Stimulated activated CD8-positive, alpha-beta memory T cell treated with anti-CD3 and anti-CD28 coated beads, Interleukin-7, amount 100 ng/mL, for 48 hours (primary cell): ENCODE measurements at places on chromosomes 5 and 9.
A peak's percentile ranks its signal among the peaks of the same experiment; 100 is the strongest.

- DNase-seq, result no peak
Observed at GRCh38 chr9:112038017-112038408, 137.1 kb downstream of the SUSD1 start.

DNA sequence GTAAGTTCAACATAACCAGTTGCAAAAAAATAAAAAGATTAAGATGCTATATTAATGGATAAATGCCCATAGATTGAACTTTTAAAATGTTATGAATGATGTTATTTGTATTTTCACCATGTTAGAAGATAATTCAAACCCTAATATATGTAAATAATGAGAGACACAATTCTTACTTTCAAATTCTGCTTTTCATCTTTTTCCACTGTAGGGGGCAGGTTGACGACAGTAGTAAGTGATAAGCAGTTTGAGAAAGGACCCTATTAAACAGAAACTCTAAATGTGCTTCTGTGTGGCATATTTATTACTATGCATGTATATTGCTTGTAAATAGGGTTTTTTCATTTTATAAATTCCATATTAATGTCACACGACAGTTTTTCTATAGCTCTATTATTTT, 591.1 kb downstream of the SEMA5A start:
- no peak for DNase-seq

DNA sequence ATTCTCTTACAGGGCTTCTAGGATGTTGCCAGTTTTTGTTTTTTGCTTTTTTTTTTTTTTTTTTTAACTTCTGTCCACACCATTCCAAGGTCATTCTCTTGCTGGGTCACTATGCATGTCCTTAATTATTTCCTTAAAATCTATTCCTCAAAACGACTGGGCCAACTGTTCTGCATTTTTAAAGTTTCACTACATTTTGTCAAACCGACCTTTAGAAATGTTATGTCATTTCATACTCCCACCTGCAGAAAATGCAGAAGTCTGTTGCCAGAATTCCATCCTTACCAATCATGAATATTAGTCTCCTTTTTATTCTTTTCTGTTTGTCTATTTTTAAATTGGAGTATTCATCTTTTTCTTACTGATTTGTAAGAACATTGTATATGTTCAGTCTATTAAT, 295.5 kb downstream of the ZSWIM6 start:
- no peak for DNase-seq

DNA sequence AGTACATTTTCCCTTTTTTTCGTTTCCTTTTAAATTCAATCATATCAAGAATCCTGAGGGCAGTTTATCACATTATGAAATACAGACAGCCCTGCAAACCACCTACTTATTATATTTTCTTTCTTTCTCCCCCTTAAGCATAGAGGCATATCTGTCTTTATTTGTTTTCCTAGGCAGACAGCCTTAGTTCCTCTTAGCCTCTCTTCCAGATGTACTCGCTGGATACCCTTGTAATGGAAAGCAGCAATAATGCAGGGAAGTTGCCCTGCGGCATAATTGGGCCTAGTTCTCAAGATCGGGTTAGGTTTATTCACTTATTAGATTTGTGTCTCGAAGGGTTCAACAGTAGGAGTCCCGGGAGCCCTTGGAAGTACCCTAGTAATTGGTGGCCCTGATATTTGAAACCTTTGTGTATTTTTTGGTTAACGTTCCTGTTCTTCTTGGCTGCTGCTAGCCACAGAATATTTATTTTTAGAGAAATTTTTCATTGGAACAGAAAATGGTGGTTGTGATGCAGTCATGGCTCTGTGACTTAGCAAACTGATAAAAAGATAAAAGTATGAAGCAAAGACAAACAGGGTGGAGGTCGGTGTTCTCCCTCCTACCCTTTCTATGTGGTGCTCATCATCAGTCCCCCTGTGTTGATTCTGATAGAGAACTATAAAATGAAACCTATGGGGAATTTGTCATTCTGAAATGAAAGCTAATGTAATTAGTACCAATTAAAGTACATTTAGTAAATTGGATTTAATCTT, 6.4 kb downstream of the TLE4 start:
- no peak for DNase-seq

DNA sequence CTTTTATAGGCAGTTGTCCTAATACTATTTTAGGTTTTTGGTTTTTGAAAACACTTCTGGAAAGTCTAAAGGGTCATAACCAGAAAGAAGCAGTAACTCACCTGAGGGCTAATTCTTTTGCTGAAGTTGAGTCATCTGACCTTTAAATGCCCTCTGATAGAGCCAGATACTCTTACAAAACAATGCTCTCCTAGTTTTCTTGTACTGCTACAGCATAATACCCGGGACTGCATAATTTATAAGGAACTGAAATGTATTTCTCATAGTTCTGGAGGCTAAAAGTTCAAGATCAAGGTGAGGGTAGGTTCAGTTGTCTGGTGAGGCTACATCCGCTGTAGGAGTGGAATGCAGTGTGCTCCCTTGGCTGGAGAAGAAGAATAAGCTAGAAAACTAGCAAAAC, 670.3 kb downstream of the TLE4 start:
- no peak for DNase-seq

DNA sequence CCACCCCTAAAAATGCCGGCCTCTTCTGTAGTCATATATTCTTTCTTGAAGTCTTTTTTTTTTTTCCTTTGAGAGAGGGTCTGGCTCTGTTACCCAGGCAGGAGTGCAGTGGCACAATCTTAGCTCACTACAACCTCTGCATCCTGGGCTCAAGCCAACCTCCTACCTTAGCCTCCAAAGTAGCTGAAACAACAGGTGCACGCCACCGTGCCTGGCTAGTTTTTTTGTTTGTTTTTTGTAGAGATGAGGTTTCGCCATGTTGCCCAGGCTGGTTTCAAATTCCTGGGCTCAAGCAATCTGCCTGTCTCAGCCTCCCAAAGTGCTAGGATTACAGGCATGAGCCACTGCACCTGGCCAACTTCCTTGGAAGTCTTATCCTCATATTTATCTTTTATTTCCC, 19.1 kb downstream of the SREK1IP1 start:
- no peak for DNase-seq

DNA sequence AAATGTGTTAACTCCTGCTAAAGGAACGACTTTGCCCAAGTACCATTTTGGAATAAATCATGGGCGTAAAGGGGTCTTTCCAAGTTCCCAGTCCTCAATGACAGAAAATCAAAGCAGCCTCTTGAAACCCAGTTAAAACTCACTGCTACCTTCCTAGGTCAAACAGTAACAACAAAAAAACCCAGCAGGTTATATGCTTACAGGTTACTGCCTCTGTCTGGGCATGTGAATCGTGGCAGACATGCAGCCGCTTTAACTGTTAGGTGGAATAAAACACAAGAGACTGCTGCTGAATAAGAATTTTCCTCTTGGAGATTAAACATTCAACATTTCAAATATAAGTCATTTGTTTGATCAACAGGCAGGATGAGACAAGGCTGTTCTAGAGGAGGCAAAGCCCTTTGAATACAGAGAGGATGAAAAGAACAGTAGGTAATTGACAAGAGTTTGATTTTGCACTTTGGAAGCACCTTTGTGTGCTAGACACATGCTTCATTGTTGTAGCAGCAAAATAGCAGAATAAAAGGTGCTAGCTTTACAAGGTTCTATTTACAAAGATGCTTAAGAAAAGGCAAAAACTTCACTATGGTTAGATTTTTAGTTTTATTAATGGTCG, 319.4 kb downstream of the NDUFS4 start:
- no peak for DNase-seq

DNA sequence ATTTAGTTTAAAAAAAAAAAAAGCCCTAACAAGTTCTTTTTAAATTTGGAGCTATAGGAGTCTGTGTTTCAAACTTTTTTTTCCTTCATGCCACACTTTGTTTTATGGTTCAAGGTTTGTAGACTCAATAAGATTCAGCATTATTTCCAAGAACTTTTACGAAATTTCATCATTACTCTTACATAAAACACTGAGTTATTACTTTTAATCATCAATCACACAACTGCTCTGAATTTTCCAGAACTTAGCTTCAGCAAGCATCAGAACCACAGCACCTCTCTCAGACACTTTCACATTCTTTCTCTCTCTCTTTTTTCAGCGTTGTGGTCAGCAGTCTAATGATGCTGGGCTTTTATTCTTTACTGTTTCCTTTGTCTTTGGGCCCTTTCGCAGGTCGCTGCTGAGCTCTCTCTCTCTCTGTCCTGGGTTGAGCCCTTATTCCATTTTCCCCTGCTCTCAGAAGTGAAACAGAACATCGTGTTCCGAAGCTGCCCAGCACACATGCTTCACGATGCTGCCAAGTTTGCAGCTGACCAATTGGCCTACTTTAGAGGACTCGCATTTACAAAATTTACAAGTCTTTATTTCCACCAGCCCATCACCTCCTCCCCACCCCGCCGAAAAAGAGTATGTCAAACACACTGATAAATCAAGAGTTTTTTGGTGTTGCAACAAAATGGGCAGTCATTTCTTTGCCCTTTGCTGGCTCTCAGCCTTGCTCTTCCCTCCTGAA, 44.6 kb upstream of the PIK3R1 start:
- DNase-seq, result no peak

- no peak for DNase-seq
Observed at GRCh38 chr5:127650649-127651048, 1.8 kb downstream of the CTXN3 start.

DNA sequence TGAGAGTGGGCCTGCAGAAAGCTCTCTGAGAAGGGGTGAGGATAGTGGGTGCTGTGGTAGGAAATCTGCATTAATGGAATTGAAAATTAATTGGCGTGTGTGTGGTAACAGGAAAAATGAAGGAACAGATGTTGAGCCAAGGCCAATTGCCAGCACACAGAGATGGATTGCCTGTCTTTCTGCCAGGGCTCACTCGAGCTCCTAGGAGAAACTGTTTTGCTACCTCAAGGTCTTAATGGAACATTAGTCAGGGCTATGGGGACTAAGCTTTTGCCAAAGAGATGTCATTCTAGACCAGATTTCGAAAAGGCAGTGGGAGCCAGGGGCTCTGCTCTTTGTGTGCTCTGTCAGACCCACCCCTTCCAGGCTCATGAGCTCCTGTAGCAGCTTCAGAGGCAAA, 124.0 kb upstream of the EFNA5 start:
- no peak for DNase-seq

GRCh38 chr9:131545003-131545785, at the start of gene PRRT1B:
TSS of gene PRRT1B (plus strand) at chr9:131545523. CDS start at chr9:131545616, 93 bp downstream.
- no peak for DNase-seq

DNA sequence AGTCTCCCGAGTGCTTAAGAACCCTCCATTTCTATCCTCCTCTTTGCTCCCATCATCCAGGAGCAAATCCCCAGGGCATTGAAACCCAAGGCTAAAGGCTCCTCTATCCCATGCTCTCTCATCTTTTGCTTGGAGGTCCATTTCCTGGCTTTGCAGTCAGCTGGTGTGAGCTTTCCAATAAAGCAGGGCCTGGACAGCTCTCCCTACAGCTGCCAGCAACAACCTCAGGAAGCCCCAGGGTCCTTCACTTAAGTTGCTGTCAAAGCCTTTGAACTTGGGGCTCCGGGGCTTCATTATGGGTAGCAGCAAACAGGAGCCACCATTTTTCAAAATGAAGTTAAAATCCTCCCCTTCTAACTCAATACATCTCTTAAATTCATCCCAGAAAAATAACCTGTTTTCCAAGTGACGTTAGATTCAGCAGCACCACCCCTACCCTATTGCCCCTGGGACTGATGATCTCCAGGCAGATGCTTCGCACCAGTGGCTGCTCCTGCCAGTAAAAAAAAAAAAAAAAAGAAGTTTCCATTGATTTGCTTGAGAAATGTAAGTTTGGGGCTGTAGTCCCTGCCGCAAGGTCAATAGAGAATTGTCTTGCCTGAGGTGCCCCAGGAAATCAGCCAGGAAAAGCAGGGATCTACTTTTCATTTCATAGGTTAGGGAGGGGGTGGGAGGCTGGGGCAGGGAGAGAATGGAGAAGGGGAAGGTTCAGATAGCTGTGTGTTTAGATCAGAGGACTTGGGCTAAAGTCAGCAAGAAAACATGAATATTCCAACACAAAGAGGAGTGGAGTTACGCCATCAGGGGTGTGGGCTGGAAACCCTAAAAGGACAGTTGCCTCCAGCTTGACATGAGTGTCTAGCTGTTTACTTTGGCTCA, 83.8 kb upstream of the IL6ST start:
- DNase-seq, result no peak

- DNase-seq, result no peak
Observed at GRCh38 chr5:159226451-159226850, 17.1 kb upstream of the RNF145 start.

- DNase-seq, result peak; percentile 22
Observed at GRCh38 chr9:128203024-128203706, at the start of gene DNM1. TSS of gene DNM1 (plus strand) at chr9:128203379. CDS start at chr9:128203471, 92 bp downstream.

GRCh38 chr9:84996029-84996428, 326.5 kb downstream of the NTRK2 start:
- no peak for DNase-seq

DNA sequence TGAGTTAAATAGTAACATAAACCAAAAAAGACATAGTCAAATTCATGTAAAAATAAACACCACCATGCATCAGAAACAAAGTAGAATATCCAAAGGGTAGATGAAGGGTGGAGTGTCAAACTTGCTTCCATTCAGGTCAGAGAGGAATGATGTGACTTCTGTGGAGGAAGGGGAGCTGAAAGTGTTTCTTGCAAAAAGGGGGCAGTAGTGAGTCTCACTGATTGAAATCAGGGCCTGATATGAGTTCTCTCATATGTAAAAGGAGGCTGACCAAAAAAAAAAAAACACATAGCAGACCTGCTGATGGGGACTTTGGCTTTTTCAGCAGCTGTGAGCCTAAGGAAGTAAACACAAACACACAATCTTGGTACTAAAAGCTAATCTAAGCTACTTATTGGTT, 38.8 kb upstream of the RGMB start:
- no peak for DNase-seq

- DNase-seq, result no peak
Observed at GRCh38 chr9:114002271-114002985, 75.7 kb downstream of the AMBP start.

- no peak for DNase-seq
Observed at GRCh38 chr5:93673316-93673954, 68.0 kb downstream of the POU5F2 start.

- no peak for DNase-seq
Observed at GRCh38 chr9:85142496-85142911, 473.0 kb downstream of the NTRK2 start.

- no peak for DNase-seq
Observed at GRCh38 chr5:4083591-4084337, 488.1 kb downstream of the IRX1 start.

GRCh38 chr9:14362175-14362574, 48.2 kb upstream of the NFIB start:
- no peak for DNase-seq

DNA sequence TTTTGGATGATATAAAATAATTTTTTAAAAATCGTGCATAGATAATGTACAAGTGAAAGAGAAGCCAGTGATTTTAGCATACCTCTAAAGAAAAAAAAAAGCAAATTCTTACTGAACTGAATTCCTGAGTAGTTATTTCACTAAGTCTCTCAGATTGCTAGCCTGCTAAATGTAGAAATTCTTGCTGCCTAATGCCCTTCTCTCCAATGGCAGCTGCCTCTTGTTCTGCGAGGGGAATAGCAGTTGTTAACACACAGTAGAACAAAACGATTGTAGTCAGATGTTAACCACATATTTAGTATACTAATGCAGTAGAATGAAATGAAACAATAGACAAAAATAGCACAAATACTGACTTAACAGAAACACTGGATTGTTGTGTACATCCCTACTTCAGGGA, 26.8 kb downstream of the SMAD5 start:
- DNase-seq, result no peak

GRCh38 chr5:96548905-96549304, 113.3 kb upstream of the CAST start:
- no peak for DNase-seq

GRCh38 chr5:95808686-95809413, 13.7 kb downstream of the GLRX start:
- peak; percentile 55 for DNase-seq

GRCh38 chr9:105357937-105358336, 89.9 kb upstream of the FSD1L start:
- DNase-seq, result no peak
